Endothelial cell (in vitro differentiated cells): ENCODE measurements at places on chromosomes 3 and 15.
A peak's percentile ranks its signal among the peaks of the same experiment; 100 is the strongest.

- DNase-seq: no peak
Observed at GRCh38 chr15:77312523-77312922, 107.4 kb downstream of the PEAK1 start.

- peak; percentile 22 for DNase-seq
Observed at GRCh38 chr15:44535523-44536301, 1.2 kb upstream of the EIF3J start.

GRCh38 chr3:34292605-34293300, 494.3 kb downstream of the PDCD6IP start:
- DNase-seq: no peak

- DNase-seq: no peak
Observed at GRCh38 chr3:45705839-45706808, 16.9 kb downstream of the SACM1L start.
